Effector memory CD4-positive, alpha-beta T cell (primary cell): ENCODE measurements at places on chromosomes 7 and 10.
A peak's percentile ranks its signal among the peaks of the same experiment; 100 is the strongest.

DNA sequence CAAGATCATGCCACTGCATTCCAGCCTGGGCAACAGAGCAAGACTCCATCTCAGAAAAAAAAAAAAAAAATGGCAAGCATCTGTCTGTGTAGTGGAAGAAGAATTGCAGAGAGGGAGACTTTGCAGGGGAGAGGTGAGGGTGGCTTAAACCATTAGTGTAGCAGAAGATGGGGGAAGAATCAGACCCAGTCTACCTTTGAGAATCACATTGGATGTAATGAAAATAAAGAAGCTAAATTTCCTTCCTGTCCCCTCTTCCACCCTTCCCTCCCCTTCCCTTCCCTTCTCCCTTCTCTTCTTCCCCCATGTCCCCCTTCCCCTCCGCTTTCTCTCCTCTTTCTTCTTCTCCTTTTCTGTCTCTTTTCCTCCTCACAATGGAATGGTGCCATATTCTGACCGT, 180.8 kb upstream of the SVIL start:
- DNase-seq, result no peak

DNA sequence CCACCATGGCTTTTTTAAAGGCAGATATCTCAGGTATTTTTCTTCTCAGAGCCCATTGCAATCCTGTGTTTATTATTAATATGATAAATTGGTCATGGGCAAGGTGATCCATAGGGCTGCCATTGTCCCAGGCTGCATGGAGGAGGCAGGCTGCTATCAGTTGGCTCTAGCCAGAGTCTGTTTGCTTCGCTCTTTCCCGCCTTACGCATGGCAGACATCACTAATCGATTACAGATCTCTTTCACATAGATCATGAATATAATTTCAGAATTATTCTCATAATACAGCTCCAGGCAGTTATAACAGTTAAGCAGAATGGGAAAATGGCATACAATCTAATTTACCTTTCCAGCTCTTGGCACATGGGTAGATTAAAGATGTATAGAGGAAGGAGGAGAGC, 30.4 kb upstream of the HABP2 start:
- no peak for DNase-seq

DNA sequence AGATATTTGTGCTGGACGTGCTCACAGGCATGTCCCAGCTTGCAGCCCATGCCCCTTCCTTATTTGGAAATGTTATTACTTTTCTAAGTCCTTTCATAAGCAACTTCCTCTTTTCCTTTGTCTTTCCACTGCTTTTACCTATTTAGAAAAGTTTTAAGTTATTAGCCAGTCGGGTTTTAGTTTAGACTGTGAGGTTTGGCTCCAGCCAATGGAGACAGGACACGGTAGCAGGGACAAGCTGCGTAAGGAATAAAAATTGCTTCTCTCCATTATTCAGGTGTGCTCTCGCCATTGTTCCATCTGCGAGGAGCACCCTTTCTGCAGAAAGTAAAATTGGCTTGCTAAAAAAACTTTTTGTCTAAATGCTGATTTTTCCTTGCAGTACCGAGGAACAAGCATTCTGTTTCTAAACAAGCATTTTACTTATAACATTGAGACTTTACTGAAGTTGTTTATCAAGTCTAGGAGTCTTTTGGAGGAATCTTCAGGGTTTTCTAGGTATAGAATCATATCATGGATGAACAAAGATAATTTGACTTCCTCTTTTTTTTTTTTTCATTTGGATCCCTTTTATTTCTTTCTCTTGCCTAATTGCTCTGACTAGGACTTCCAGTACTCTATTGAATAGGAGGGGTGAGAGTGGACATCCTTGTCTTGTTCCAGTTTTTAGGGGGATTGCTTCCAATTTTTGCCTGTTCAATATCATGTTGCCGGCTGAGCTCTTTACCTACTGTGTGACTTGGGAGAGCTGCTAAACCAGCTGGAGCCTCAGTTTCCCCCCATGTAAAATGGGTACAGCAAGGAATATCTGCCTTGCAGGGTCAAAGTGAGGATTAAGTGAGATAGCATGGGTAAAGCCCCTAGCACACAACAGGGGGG, 63.8 kb downstream of the ALOX5 start:
- DNase-seq, result no peak

- DNase-seq, result no peak
Measured at GRCh38 chr7:75738604-75738974, at the start of gene HIP1. TSS of gene HIP1 (minus strand) at chr7:75738941. CDS start at chr7:75738920, 21 bp downstream.

DNA sequence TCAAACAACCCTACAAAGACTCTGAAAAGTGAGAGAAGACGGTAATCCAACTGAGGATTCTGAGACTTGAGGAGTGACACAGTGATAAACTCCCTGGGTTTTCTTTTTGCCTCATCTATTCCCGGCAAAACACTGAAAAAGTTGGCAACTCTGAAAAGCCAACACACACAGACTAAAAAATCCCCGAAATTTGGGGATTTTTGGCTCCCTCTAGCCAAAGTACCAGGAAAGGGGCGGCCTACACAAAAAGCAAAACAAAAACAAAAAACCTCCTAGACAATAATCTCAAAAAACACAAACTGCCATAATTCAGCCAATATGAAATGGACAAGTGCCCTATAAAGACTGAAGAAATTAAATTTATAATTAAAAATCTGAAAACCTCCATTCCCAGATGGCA, 161.4 kb downstream of the ATE1 start:
- DNase-seq, result no peak

DNA sequence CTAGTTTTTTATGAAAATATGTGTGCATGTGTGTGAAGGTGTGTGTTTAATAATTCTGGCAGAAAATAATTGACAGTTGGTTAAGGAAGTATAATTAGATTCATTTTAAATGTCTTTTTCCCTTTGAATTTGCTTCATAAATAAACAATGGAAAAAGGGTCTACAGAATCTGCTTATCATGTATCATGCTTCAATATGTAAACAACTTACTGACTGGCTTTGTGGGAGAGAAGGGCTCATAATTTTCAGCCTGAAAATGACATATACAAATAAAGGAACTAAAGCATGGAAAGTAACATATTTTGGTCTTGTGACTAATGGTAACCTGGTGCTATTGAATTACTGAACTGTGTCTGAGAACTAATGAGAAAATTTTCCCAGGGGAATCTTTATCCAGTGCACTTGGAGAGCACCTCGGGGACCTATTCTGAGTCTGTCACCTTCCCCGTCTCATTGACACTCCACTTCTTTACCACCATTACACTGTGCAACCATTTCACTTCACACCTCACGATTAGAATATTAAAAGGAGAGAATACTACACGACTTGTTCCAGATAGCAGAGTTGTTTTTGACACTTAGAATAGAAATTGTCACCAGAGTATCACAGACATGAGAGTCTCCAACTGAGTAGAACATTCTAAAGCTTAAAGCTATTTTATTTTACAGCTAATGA, 298.6 kb downstream of the TFEC start:
- DNase-seq, result no peak

DNA sequence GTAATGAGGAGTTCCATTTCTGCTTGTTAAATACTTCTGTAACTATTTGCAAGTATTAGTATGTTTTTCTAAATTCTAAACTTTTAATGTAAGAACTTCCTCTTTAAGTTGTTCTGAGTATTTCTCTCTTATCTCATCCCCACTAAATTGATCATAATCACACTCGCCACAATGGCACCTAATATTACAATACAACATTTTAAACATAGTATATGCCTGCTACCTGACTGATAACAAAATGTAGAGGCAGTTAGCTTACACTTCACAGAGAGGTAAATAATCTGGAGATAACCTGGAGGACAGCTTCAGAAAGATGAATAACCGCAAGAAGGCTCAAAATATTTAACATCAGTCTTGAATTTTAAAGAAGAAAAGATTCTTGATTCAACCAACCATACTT, 48.6 kb downstream of the HIBADH start:
- no peak for DNase-seq

GRCh38 chr7:121352323-121352722, 23.5 kb downstream of the WNT16 start:
- no peak for DNase-seq

GRCh38 chr10:48284002-48284546, 9.6 kb upstream of the FRMPD2 start:
- no peak for DNase-seq

- no peak for DNase-seq
Measured at GRCh38 chr10:132543916-132544743, 6.5 kb downstream of the INPP5A start.

GRCh38 chr10:114470956-114471905, 66.9 kb upstream of the AFAP1L2 start:
- peak; percentile 32 for DNase-seq

GRCh38 chr7:12287901-12288300, 76.8 kb downstream of the TMEM106B start:
- no peak for DNase-seq

GRCh38 chr10:96365571-96365970, 6.8 kb upstream of the OPALIN start:
- DNase-seq, result no peak

DNA sequence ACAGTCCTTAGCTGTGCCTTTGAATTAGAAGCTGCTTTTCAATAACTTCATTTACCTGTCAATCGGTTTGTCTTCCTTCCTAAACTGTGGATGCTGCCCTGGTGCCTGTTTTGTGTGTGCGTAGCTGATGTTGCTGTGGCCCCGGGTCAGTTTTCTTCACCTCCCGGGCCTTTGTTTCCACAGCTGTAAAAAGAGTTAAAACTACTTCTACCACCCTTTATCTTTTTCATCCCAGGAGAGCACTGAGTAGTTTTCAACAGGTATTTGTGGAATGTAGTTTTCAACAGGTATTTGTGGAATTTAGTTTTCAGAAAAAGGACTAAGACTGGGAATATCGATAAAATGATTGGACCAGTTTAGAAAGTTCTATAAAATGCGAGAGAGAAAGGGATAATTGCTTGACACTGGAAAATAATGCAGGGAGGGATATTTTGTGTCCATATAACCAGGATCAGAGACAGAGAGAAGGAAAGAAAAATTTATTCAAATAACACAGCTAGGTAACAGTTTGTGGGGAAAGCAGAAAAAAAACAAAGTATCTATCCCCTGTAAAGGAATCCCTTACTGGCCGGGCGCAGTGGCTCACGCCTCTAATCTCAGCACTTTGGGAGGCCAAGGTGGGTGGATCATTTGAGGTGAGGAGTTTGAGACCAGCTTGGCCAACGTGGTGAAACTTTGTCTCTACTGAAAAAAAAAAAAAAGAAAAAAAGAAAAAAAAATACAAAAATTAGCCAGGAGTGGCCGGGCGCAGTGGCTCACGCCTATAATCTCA, 15.9 kb upstream of the IGF2BP3 start:
- no peak for DNase-seq

DNA sequence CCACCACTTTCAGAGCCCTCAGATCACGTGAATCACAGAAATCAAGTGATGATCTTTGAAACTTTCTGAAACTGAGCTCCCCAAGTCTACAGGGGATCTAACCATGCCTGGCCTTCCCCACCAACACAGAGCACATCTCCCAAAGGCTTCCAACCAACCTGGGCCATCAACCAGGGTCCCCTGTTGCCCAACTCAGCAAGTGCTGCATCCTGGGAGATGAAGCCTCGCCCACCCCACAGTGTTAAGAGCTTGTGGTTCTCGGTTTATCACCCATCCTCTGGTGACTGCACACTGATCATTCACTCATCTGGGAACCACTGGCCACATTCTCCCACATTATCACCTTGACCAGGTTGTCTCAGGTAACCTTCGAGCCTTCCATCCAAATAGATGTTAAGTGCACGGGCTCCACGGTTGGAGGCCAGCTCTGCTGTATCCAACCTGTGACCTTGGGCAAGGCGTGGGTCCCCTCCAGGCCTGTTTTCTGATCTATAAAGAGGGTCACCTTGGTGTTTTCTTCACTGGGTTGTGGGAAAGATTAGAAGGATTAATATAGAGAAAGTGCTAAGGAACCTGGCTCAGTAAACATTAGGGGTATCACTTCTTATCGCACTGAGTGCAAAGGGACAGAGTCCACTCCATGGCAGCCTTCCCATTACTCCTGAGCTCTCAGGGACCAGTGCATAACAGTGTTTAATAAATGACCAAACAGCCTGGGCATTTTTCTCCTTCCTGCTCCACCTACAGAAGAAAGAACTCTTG, 3.6 kb downstream of the ZNF488 start:
- no peak for DNase-seq

DNA sequence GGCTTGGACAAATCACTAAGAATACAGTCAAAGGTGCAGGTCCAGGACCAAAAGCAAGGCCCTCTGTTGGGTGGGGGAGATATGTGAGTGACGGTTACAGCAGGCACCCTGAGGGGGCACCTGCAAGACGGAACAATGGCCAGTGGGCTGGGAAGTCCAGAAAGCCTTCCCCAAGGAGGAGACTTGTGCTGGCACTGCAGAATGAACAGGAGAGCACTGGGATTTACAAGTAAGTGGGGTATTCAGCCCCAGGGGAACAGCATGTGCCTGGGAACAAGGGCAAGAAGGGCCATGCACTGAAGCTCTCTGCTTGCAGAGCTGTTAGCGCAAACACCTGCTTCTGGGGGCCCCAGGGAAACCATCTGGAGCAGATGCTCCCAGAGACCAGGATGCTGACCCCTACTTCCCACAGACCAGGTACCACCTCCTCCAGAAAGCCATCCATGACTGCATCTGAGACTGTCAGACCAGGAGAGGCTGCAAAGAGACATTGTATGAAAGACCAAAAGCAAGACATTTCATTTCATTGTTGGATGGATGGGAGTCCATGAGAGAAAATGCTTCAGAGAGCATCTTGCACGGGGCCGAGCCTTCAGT, 24.6 kb upstream of the ZMIZ1 start:
- DNase-seq, result no peak

DNA sequence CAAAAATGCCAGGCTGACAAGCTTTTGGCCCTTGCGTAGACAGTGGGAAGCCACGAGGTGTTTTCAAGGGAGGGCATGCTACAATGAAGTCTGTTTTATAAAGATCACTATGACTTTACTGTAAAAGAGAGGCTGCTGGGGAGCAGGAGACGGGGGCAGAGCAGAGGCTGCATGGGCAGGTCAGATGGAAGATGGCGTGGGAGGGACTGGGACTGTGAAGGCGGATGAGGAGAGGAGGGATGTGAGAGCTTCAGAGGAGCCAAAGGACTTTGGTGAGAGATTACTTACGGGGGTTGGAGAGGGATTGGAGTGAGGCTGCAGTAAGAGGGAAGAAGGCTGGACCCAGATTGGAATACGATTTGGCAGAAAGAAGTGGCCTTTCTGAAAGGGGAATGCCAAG, 86.6 kb upstream of the PCBD1 start:
- no peak for DNase-seq

- no peak for DNase-seq
Measured at GRCh38 chr10:71015674-71016073, 127.3 kb upstream of the PCBD1 start.
